ENCODE measurements at places on chromosomes 1 and 21.

DNA sequence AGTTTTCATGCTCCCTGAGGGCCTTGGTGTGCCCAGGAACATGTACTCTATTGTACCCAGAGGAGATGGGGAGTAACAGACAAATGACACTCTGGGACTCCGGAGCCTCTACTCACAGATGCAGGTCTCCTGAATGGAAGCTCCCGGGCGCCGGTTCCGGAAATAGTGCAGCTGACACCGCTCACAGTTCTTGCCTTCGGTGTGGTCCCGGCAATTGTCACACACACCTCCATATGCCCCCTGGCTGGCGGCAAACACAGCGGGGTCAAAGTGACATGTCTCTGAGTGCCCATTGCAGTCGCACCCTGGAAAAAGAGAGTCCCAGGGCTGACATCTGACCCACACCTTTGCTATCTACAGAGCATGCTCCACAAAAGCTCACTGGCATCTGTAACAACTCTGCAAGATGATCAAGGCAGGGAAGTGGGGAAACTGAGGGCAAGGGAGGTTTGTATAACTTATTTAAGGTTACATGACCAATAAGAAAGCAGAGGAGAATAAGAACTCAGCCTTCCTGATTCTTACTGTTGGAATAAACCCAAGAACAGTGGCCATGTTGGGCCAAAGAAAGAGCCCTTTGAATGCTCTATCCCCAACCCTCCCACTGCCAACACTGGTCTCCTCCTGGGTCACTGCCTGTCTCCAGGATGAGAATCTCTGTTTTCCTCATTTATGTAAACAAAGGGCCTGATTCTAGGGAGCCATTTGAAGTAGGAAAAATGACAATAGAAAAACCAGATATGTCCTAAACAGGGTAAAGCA is 22.4 kb downstream of the LAMB3 start:
- DNase-seq = no peak

DNA sequence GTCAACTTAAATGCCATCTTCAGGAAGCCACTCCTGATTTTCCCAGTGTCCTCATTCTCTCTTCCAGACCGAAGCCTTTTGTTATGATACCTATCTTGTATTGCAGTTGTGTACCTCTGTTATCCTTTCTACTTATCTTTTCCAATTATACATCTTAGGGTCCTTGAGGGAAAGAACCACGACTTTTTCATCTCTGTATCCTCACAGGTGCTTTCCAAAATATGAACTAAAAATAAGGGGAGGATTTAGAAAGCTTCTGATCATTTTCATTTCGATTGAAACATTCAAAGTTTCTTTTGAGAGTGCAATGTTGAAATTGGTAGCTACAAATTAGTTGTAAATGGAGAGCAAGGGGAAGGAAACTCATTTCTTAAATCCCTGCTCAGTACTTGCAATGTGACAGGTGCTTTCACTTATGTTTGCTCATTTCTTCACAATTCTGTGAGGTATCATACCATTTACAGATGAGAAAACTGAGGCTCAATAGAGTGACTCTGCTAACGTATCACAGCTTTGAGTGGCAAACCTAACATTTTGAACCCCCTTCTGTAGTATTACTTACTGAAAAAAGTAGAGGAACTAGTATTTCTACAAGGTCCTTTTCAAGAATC is 24.2 kb downstream of the SLC19A2 start:
- no peak for DNase-seq

DNA sequence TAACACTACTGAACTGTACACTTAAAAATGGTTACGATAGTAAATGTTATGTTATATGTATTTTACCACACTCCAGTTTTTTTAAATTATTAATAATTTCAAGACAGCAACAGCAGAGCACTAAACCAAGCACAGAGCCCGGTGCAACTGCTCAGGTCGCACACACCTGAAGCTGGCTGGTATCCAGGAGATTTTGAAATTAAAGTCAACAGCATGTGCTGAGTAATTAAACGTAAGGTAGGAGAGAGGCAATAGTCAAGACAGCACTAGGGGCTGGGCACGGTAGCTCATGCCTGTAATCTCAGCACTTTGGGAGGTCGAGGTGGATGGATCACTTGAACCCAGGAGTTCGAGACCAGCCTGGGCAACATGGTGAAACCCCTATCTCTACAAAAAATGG is 35.1 kb upstream of the SLC30A10 start:
- DNase-seq = no peak

- DNase-seq = no peak
Measured at GRCh38 chr21:36691555-36692041, 7.3 kb upstream of the SIM2 start.

DNA sequence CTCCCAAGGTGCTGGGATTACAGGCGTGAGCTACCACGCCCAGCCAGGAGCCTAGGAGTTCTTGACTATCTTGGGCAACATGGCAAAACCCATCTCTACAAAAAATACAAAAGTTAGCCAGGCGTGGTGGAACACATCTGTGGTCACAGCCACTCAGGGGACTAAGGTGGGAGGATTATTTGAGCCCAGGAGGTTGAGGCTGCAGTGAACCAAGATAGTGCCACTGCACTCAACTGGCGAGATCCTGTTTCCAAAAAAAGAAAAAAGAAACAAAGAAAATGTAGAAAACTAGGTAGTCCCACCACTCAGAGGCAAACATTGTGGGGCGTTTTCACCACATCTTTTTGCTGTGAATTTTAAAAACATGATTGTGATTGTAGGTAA is 141.3 kb downstream of the ZZZ3 start:
- DNase-seq = no peak

DNA sequence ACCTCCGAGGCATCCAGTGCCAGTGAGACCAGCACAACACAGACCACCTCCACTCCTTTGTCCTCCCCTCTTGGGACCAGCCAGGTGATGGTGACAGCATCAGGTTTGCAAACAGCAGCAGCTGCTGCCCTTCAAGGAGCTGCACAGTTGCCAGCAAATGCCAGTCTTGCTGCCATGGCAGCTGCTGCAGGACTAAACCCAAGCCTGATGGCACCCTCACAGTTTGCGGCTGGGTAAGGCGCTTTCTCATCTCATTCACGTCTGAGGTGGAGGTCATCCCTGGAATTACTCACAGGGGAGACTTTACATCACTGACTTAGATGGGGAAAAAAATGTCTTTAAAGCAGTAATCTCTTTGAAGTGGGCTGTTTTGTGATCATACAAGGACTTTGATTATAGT is 106.3 kb downstream of the CD247 start:
- no peak for DNase-seq

- DNase-seq = no peak
Measured at GRCh38 chr1:216461466-216461865, 38.2 kb upstream of the USH2A start.

GRCh38 chr1:6345009-6345408 is 48.6 kb downstream of the ACOT7 start:
- DNase-seq = no peak

GRCh38 chr1:31798433-31799195 is 17.2 kb downstream of the SPOCD1 start:
- no peak for DNase-seq

GRCh38 chr1:94154989-94155388 is 34.0 kb upstream of the ABCA4 start:
- DNase-seq = no peak

DNA sequence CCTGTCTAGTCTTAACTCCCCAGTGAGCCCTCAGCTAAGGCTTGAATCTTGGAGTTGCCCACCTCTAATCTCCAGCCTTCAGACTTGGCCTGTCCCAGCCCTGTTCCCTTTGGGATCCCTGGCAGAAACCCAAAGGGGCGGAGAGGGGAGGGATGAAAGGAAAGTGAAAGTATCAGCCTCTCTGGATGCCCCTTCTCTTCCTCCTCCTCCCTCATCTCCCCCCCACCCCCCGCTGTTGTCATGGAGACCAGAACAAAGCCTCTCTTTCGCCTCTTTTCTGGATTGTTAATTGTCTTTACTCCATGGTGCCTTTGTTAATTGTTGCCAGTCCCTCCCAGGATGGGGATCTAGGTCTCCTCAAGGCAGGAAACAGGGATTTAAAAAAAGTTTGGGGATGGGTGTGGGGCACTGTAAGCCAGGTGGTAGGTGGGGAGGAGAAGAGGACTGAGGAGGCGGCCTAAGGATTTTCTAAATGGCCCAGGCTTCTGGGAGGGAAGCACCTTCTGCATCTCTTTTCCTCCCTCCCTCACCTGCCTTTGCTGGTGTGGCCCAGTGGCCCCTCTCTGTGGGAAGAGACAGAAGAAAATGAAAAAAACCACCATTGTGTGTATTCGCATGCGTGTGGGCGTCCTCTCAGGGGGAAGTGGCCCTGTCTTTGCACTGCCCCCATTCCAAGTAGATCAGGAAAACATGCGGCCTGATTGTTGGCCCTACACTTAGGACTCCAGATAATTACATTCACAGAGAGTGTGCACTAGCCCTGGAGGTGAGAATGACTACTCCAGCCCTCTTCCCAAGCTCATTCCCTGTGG is 7.5 kb upstream of the SOX13 start:
- DNase-seq = no peak

DNA sequence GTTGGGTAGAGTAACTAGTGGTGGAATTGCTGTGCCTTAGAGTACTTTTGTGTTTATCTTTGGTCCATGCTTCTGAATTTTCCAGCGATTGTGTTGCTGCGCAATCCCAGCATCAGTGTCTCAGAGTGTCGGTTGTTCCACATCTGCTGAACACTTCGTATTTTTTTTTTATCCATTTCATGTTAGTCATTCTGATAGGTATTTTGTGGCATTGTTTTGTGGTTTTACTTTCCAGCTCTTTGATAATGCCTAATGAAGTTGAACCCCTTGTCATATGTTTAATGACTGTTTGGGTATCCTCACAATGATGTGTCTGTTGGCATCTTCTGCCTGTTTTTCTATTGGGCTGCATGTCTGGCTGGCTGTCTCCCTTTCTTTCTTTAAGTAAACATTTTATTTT is 13.6 kb downstream of the TUFT1 start:
- DNase-seq = no peak

DNA sequence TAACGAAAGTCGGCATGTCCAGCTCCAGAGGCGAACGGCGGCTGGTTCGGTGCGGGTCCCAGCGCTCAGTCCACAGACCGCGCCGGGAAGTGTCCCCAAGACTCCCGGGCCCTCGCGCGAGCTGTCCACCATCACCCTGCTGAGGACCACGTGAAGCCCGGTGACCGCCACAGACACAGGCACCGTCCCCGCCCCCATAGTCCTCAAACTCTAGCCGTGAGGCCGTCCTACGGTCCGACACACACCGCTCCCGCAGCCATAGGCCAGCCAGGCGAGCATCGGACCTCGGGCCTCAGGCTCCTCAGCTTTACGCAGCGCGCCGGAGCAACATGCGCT is 535 bp downstream of the SETD4 start:
- no peak for DNase-seq

DNA sequence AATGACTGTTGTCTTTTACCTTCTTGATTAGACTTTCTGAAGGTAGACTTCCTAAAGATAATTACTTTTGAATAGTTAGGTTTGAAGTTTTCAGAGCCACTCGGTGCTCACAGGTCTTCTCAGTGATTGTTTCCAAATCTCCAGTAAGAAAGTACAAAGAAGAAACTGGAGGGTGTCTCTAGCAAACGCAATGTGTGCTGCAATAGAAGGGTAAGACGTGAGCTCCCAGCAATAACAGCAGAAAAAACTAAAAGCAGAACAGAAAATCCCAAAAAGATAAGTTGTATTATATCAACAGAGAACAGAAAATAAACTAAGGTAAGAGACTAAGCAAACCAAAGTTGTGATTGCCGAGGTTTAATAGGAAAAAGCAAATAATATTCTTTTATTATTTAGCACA is 1.8 kb downstream of the CTTNBP2NL start:
- no peak for DNase-seq

- no peak for DNase-seq
Measured at GRCh38 chr1:52444463-52444862, 40.1 kb downstream of the PRPF38A start.

DNA sequence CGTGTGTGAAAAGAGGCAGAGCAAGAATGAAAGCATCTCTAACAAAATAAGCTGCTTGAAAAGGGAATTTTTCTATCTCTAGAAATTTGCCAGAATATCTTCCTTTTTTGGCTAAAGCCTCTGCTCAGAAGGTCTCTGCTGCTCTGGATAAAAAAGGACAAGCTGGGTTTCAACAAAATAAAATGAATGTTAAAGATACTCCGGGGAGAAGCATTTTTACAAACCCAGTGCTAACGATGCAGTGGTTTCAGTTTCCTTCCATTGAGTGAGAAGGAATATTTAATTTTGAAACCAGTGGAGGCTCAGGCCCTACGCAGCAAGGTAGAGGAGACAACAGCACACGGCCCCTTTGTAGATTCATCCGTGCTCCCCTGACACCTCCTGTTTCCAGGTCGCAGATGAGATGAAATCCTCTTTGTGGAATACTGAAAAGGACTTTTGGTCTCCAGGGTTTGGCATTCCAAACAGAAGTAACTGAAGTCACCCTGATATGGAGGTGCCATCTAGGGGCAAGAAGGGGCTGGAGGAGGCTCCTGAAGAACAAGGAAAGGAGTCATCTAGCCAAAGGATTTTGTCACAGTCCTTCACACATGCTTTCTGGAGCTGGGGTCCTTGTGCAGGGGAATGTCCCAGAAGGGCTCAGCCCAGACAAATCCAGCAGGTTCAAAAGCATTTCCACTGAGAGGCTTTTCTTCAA is 65.7 kb upstream of the SYT6 start:
- DNase-seq = no peak

GRCh38 chr1:46333300-46334029 is 7.1 kb upstream of the NSUN4 start:
- DNase-seq = no peak

DNA sequence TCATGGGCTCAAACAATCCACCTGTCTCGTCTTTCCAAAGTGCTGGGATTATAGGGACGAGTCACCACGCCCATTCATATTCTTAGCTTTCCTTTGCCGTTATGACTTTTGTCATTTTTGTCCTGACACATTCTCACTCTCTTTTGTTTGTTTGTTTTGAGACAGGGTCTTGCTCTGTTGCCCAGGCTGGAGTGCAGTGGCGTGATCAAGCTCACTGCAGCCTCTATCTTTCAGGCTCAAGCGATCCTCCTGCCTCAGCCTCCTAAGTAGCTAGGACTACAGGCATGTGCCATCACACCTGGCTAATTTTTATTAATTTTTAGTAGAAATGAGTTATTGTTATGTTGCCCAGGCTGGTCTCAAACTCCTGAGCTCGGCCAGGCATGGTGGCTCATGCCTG is 11.8 kb upstream of the MED18 start:
- no peak for DNase-seq

DNA sequence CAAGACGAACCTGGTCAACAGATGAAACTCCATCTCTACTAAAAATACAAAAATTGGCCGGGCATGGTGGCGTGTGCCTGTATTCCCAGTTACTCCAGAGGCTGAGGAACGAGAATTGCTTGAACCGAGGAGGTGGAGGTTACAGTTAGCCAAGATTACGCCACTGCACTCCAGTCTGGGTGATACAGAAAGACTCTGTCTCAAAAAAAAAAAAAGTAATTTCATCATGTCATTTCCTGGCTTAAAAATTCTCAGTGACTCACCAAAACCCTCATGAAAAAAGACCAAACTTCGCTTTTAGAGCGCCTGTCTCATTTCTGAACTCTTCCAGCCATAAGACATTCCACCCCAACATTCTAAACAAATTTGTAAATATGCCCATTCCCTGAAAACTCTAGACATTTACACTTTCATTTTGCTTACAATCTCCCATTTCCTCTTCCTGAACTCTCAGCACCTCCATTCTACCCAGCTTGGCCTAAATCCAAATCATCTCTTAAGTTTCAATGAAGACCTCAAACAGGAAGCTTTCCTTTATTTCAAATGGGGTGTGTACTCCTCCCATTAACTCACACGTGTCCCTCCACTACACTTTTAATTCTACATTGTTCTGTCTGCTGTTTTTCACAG is 50.5 kb upstream of the PRRC2C start:
- DNase-seq = peak; percentile 20

GRCh38 chr1:183273300-183273699 is 87.2 kb downstream of the LAMC2 start:
- DNase-seq = no peak
